ENCODE measurements at places on chromosomes 7 and 10. TPM values are rescaled to one million over a fixed set of nuclear protein-coding genes. Genes with fewer than 3 reads are reported as not detected.

The LIPJ gene
- 0.09 TPM for total RNA-seq

The ATOH7 gene
- total RNA-seq, result not detected

The SPAM1 gene
- not detected for total RNA-seq

The CDNF gene
- 1.2 TPM for total RNA-seq

The CCL24 gene
- total RNA-seq, result not detected

The SLC13A1 gene
- total RNA-seq, result not detected

The IGFBP1 gene
- total RNA-seq, result not detected

The FAM25C gene
- total RNA-seq, result not detected

The TAS2R3 gene
- total RNA-seq, result 1.2 TPM

The LOXL4 gene
- total RNA-seq, result 14.3 TPM

The OPN4 gene
- total RNA-seq, result not detected

The CALML3 gene
- not detected for total RNA-seq

The CHCHD1 gene
- total RNA-seq, result 20.9 TPM

The TECTB gene
- not detected for total RNA-seq

The SLC26A4 gene
- 0.65 TPM for total RNA-seq

The NYAP1 gene
- 0.81 TPM for total RNA-seq

All from fibroblast of the aortic adventitia (primary cell).